Activated CD4-positive, alpha-beta T cell treated with anti-CD3 and anti-CD28 coated beads, Interleukin-2, amount 10 ng/mL, durations not matched to agents 7 days and 5 days (primary cell): ENCODE measurements at places on chromosomes 16 and 17. TPM values are rescaled to one million over a fixed set of nuclear protein-coding genes. Genes with fewer than 3 reads are reported as not detected.

The DRC3 gene
- total RNA-seq: not detected

The SLC16A13 gene
- 19.1 TPM for total RNA-seq

The CEMP1 gene
- not detected for total RNA-seq

The MC1R gene
- 5.0 TPM for total RNA-seq

The SLC52A1 gene
- total RNA-seq: 0.48 TPM

The SULT1A3 gene
- total RNA-seq: 37.5 TPM

The ITGAD gene
- not detected for total RNA-seq

The SOX15 gene
- total RNA-seq: 0.57 TPM

The ADAD2 gene
- not detected for total RNA-seq

The CACNG3 gene
- total RNA-seq: not detected

The SDK2 gene
- total RNA-seq: 10.5 TPM

DNA sequence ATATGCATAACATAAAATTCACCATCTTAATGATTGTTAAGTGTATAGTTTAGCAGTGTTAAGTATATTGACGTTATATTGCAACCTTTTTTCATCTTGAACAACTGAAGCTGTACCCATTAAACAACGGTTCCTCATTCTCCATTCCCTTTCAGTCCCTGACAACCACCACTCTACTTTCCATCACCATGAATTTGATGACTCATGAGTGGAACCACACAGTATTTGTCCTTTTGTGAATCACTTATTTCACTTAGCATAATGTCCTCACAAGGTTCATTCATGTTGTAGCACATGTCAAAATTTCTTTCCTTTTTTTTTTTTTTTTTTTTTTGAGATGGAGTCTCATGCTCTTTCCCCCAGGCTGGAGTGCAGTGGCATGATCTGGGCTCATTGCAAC, 46.0 kb downstream of the HOXB1 start:
- no peak for DNase-seq
- peaks cover 38% of the 10 kb centered on the region for H3K4me1 ChIP-seq
- no peak overlapping the region for H3K4me3 ChIP-seq
- H3K27me3 ChIP-seq: peaks cover 12% of the 10 kb centered on the region
- no peaks in the 10 kb centered on the region for H3K36me3 ChIP-seq

DNA sequence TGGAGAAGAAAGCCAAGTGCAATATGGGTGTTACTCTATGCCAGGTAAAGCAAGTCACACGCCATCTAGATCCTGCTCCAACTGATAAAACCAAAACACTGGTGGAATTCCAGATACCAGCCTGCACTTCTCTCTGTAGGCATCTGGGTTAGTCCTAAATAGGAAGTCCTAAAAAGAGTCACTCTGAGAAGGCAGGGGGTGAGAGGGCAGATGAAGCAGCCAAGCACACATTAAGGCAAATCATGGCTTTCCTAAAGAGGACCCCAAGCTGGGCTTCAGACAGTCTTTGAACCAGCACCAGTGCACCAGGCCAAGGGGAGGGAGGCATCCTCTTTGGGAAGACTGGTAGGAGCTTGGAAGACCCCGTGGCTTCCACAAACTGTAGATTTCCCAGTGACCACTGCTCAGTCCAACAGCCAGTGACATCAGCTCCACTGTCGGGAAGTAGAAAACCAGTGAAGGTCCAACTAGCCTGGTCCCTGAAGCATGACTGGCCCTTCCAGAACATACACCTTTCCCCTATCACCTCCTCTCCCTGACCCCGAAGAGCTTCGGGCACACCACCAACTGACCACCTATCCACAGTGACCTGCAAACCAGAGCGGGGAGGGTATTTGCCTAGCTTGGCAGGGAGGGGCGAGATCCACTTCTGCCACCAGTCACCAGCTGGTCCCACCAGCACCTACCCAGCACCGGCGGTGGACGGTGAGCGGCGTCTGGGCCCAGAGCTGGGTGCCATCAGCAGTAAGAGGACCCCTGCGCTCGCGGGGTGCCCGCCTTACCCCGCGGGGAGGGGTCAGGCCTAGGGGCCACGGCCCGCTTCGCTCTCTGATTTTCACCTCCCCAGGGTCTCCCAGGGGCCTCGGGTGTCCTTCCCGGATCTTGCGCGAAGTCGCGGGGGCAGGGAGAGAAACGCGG, 1.0 kb downstream of the LITAF start:
- H3K4me1 ChIP-seq: peaks cover 54% of the 10 kb centered on the region
- H3K27me3 ChIP-seq: peaks cover 2% of the 10 kb centered on the region
- DNase-seq: no peak

DNA sequence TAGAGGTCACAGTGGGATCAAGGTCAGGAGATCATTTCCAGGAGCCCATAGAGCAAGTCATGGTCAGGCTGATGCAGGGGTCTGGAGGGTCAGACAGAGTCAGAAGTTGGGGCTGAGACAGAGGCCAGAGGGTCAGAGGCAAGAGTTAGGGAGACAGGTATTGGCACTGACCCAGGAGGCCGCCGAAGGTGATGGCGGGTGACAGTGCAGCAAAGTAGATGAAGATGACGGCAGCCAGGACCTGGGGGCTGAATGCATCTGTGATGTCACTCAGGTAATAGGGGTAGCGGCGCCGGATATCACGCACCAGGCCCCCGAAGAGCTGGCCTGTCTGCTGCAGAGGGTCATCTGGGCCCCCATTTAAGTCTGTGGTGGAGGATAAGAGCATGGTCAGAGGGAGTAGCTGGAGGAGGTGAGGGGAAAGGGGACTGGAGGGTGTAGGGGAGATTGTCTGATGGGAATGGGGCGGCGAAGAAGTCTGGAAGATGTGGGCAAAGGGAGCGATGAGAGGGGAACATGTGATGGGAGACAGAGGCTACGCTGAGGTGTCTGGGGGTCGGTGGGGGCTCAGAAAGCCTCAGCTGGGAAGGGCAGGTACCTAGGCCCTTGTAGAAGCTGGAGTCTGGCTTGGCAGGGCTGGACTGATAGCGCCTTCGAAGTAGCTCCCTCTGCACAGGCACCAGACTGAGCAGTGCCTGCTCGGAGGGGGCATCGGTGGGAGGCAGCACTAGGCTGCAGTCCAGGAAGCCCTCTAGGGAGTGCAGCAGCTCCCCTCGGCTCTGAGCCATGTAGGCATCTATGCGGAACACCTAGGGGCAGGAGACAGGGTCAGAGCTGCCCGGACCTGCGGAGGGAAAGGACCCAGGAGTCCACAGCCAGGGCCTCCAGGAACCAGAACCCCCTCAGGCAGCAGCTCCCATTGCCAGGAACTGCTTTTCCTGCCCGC, 9.8 kb downstream of the SLC4A1 start:
- H3K4me3 ChIP-seq: no peak overlapping the region
- DNase-seq: no peak
- no peaks in the 10 kb centered on the region for H3K36me3 ChIP-seq
- H3K27me3 ChIP-seq: no peaks in the 10 kb centered on the region
- no peak overlapping the region for H3K27ac ChIP-seq

- no peaks in the 10 kb centered on the region for H3K36me3 ChIP-seq
- H3K4me1 ChIP-seq: no peaks in the 10 kb centered on the region
- H3K4me3 ChIP-seq: no peak overlapping the region
- no peak overlapping the region for H3K27ac ChIP-seq
- H3K27me3 ChIP-seq: no peaks in the 10 kb centered on the region
- DNase-seq: no peak
These were observed 653.8 kb downstream of the CDH8 start for GRCh38 chr16:61382435-61382834.

GRCh38 chr17:82937411-82938371, 97.9 kb upstream of the ZNF750 start:
- H3K27ac ChIP-seq: no peak overlapping the region
- H3K27me3 ChIP-seq: no peaks in the 10 kb centered on the region
- H3K36me3 ChIP-seq: peaks cover 42% of the 10 kb centered on the region
- H3K4me3 ChIP-seq: no peak overlapping the region
- no peak for DNase-seq

DNA sequence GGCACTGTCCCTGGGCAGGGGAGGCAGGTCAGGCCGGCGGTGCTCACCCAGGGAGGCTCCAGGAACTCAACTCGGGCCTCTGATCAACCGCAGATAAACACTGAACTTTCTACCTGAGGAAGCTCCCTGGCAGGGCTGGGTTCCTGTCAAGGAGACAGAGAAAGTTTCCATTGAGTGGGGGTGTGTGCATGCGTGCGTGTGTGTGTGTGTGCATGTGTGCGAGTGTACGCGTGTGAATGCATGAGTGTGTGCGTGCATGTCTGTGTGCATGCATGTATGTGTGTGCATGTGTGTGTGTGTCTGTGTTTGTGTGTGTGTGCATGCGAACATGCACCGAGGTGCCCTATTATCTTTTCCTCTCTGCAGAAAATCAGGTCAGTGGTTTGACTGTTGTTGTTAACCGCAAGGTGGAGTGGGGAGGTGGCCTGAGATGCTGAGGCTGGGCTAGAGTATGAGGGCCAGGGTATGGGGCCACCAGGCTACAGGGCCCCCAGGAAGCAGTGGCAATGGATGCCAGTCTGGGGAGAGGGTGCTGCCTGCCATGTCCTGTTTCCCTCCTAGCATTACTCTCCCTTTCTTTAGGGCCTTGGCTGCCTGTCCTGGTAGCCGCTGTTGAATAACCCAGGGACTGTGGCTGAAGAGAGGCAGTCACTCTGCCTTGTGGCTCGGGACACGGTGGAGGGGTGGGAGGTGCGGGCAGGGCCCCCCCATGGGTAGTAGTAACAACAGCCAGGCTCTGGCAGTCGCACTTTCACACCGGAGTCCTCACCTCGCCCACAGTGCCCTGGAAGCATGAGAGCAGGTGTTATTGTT, 24.0 kb downstream of the CCR7 start:
- peaks cover 3% of the 10 kb centered on the region for H3K36me3 ChIP-seq
- H3K4me1 ChIP-seq: peaks cover 83% of the 10 kb centered on the region
- H3K27ac ChIP-seq: peak overlapping the region; percentile 82
- peak; percentile 86 for DNase-seq

GRCh38 chr17:4941319-4941610, 1.2 kb downstream of the RNF167 start:
- peaks cover 79% of the 10 kb centered on the region for H3K36me3 ChIP-seq
- no peak for DNase-seq
- peak overlapping the region; percentile 96 for H3K27ac ChIP-seq
- peak overlapping the region; percentile 92 for H3K4me3 ChIP-seq

- H3K36me3 ChIP-seq: no peaks in the 10 kb centered on the region
- no peak overlapping the region for H3K4me3 ChIP-seq
- H3K4me1 ChIP-seq: peaks cover 8% of the 10 kb centered on the region
- H3K27ac ChIP-seq: no peak overlapping the region
These were observed 832 bp upstream of the ADAP2 start for GRCh38 chr17:30920683-30921543.

GRCh38 chr17:39838784-39839183, 25.3 kb downstream of the IKZF3 start:
- H3K4me1 ChIP-seq: peaks cover 23% of the 10 kb centered on the region
- H3K27ac ChIP-seq: no peak overlapping the region
- no peak for DNase-seq
- H3K27me3 ChIP-seq: no peaks in the 10 kb centered on the region

DNA sequence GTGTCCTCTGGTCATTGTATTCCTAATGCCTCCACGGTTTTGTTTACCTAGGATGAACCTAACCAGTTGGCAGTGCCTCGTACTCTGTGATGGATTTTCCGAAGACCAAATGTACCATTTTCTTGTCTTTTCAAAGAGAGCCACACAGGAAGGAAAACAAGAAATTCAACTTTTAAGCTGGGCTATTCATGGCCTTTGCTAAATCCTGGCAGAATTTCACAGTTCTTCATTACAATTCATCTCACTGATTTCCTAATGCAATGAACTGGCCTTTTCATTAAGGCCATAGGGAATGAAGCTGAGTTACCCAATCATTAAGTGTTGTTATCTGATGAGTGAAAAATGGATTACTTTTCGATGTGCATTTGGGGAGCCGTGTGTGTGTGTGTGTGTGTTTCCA, 7.9 kb upstream of the KCNJ16 start:
- peaks cover 10% of the 10 kb centered on the region for H3K27me3 ChIP-seq
- H3K4me3 ChIP-seq: no peak overlapping the region

- no peak overlapping the region for H3K27ac ChIP-seq
- H3K27me3 ChIP-seq: no peaks in the 10 kb centered on the region
- H3K4me3 ChIP-seq: no peak overlapping the region
- no peak for DNase-seq
- H3K36me3 ChIP-seq: peaks cover 5% of the 10 kb centered on the region
These were observed 4.5 kb downstream of the NUP93 start for GRCh38 chr16:56734429-56734828.

DNA sequence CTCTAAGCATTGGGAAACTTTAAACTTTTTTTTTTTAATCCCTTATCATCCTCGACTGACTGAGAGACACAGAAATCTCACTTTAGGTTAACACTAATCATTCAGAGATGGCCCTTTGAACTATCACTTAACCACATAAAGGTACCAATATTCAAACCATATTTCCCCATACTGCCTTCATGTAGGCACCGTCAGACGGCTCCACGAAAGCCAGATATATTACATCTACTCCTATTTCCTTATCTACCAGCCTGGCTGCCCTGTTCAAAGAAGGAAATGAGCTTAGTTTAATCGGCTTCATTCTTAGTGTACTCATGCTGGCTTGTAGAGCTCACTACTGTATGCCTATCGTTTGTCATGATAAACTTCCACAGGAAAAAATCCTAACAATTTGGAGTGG, 270.9 kb downstream of the CEP112 start:
- H3K4me1 ChIP-seq: no peaks in the 10 kb centered on the region
- no peaks in the 10 kb centered on the region for H3K36me3 ChIP-seq
- no peak for DNase-seq
- no peaks in the 10 kb centered on the region for H3K27me3 ChIP-seq
- H3K4me3 ChIP-seq: no peak overlapping the region

GRCh38 chr17:82434216-82434565, 15.8 kb upstream of the OGFOD3 start:
- peaks cover 29% of the 10 kb centered on the region for H3K4me1 ChIP-seq
- DNase-seq: peak; percentile 55
- H3K27ac ChIP-seq: peak overlapping the region; percentile 79
- peaks cover 23% of the 10 kb centered on the region for H3K36me3 ChIP-seq

- H3K27ac ChIP-seq: no peak overlapping the region
- no peaks in the 10 kb centered on the region for H3K36me3 ChIP-seq
- no peaks in the 10 kb centered on the region for H3K27me3 ChIP-seq
- H3K4me3 ChIP-seq: no peak overlapping the region
- DNase-seq: no peak
These were observed 623.2 kb upstream of the ZFHX3 start for GRCh38 chr16:73670836-73671820.

DNA sequence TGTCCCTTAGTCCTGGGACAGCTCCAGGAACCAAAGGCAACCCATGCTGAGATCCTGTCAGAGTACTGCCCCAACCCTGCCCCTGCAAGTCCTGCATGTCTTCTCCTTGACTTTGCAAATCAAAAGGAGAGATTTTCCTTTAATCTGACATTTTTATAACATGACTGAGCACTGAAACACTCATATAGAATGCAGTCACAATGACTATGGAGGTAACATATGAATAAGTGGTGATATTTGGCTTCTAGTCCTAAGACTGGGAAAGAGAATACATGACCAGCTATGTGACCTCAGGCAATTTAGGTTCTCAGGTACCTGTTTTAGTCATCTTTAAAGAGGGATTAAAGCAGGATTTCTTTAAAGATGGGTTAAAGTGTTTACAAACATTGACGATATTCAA, 941.6 kb upstream of the CDH8 start:
- H3K4me3 ChIP-seq: no peak overlapping the region
- no peaks in the 10 kb centered on the region for H3K4me1 ChIP-seq
- no peaks in the 10 kb centered on the region for H3K36me3 ChIP-seq
- DNase-seq: no peak
- H3K27ac ChIP-seq: no peak overlapping the region
